ENCODE measurements at places on chromosomes 5 and 9. TPM values are rescaled to one million over a fixed set of nuclear protein-coding genes. Genes with fewer than 3 reads are reported as not detected.

DNA sequence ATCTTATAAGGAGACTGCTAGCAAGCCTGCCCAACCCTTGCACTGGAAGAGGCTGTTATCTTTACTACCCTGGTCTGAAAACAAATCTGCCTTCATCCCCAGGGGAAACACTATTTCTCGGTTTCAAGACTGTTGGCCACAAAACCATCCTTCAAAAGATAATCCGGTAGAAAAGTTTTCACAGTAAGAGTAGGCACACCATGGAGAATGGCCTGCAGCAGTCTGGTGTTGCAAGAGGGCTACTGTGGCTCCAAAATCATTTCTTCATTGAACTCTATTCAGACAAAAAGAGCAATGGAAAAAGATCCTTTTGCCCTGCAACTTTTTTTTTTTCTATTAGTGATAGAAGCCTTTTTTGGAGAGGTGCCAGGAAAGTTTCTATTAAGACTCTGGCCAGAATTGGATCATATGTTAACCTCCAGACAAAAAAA, 163.9 kb downstream of the ARHGEF28 start:
- DNase-seq = no peak
- H3K36me3 ChIP-seq = no peaks in the 10 kb centered on the region
- peaks cover 6% of the 10 kb centered on the region for H3K27me3 ChIP-seq
- no peak overlapping the region for H3K4me3 ChIP-seq

GRCh38 chr5:20033881-20034280, 45.9 kb upstream of the CDH18 start:
- no peak overlapping the region for H3K4me3 ChIP-seq
- DNase-seq = no peak
- H3K36me3 ChIP-seq = no peaks in the 10 kb centered on the region
- H3K4me1 ChIP-seq = no peaks in the 10 kb centered on the region
- no peaks in the 10 kb centered on the region for H3K27me3 ChIP-seq

GRCh38 chr5:27172693-27173092, 134.3 kb upstream of the CDH9 start:
- H3K27ac ChIP-seq = no peak overlapping the region
- H3K4me1 ChIP-seq = no peaks in the 10 kb centered on the region
- H3K36me3 ChIP-seq = no peaks in the 10 kb centered on the region
- DNase-seq = no peak

- H3K36me3 ChIP-seq = no peaks in the 10 kb centered on the region
- no peaks in the 10 kb centered on the region for H3K27me3 ChIP-seq
- H3K27ac ChIP-seq = no peak overlapping the region
- no peak overlapping the region for H3K4me3 ChIP-seq
- no peak for DNase-seq
Measured at GRCh38 chr9:107190061-107190935, 92.8 kb upstream of the RAD23B start.

GRCh38 chr5:76615759-76616158, 7.4 kb downstream of the F2RL2 start:
- DNase-seq = no peak
- no peaks in the 10 kb centered on the region for H3K4me1 ChIP-seq
- H3K27me3 ChIP-seq = no peaks in the 10 kb centered on the region

- H3K4me3 ChIP-seq = no peak overlapping the region
- H3K36me3 ChIP-seq = no peaks in the 10 kb centered on the region
- H3K4me1 ChIP-seq = no peaks in the 10 kb centered on the region
- no peaks in the 10 kb centered on the region for H3K27me3 ChIP-seq
- H3K27ac ChIP-seq = no peak overlapping the region
Measured at GRCh38 chr5:117686926-117687325, 1112.3 kb upstream of the SEMA6A start.

GRCh38 chr5:35924950-35925722, 13.3 kb downstream of the CAPSL start:
- DNase-seq = peak; percentile 82
- peaks cover 1% of the 10 kb centered on the region for H3K36me3 ChIP-seq
- H3K4me3 ChIP-seq = peak overlapping the region; percentile 75
- H3K27ac ChIP-seq = peak overlapping the region; percentile 78
- peaks cover 3% of the 10 kb centered on the region for H3K27me3 ChIP-seq

DNA sequence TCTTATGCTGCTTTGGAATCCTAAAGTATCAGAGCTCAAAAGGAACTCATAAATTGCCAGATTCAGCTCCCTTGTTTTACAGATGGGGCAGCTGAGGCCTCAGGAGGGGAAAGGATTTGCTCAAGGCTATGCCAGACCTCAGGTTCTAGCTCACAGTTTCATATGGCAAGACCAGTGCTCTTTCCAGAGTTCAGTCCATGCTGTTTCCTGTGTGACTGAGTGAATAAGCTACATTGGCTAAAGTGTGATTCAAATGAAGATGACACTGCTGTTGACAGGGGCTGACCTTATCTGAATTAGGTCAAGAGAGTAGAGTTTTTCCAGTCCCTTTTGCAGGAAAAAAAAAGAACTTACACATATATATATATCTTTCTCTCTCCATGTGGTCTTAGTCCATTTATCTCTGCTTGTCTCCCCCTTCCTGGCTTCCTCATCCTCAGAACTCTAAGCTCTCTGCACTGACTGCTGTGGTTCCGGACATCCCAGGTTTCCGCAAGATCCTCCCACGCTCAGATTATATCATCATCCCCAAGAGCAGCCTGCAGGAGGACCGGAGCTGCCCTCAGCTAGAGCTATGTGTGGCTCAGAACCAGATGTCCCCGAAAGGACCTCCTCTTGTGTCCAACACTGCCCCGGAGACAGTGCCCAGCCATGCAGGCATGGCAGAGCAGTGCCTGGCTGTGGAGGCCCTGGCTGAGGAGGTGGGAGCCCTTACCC, 9.3 kb downstream of the HMGXB3 start:
- no peak overlapping the region for H3K4me3 ChIP-seq
- H3K4me1 ChIP-seq = peaks cover 36% of the 10 kb centered on the region
- no peak overlapping the region for H3K27ac ChIP-seq
- H3K36me3 ChIP-seq = peaks cover 70% of the 10 kb centered on the region

DNA sequence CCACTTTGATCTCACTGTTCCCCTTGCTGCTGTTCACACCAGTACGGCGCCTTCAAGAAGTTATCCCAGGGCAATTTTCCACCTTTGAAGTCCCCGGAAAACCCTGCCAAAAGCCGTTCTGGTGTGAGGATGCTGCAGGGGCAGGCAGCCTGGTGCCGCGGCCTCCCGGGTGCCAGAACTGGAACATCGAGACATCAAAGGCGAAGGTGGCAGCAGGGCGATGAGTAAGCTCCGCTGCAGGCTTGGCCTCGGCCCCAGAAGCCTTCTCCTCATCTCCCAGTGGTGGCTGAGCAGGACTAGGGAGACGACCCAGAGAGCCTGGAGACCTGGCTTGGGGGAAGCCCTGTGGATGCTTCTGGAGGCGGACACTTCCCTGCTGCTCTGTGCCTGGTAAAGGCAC, 115.3 kb upstream of the MSX2 start:
- no peaks in the 10 kb centered on the region for H3K4me1 ChIP-seq
- no peaks in the 10 kb centered on the region for H3K36me3 ChIP-seq
- H3K4me3 ChIP-seq = no peak overlapping the region
- DNase-seq = no peak
- H3K27ac ChIP-seq = no peak overlapping the region
- no peaks in the 10 kb centered on the region for H3K27me3 ChIP-seq

- H3K4me3 ChIP-seq = no peak overlapping the region
- H3K4me1 ChIP-seq = no peaks in the 10 kb centered on the region
- H3K27me3 ChIP-seq = peaks cover 20% of the 10 kb centered on the region
- no peak overlapping the region for H3K27ac ChIP-seq
Measured at GRCh38 chr9:88852794-88853193, 138.5 kb upstream of the S1PR3 start.

DNA sequence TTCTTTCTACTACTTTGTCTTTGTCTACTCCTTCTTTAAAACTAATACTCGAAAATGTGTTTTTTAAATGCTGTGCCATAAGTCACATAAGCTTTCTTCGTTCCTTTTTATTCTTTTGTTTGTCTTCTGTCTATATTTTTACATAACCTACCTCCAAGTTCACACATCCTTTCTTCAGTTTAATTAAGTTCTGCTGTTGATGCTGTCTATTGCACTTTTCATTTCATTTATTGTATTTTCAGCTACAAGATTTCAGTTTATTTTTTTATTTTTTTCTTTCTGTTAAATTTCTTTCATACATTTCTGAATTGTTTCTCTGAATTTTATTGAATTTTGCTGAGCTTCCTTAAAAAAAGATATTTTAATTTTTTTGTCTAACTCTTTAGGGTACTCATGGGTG, 878.2 kb downstream of the MAT2B start:
- DNase-seq = no peak
- no peaks in the 10 kb centered on the region for H3K27me3 ChIP-seq
- no peaks in the 10 kb centered on the region for H3K36me3 ChIP-seq

- H3K27ac ChIP-seq = no peak overlapping the region
- H3K4me1 ChIP-seq = peaks cover 4% of the 10 kb centered on the region
- no peak for DNase-seq
- H3K4me3 ChIP-seq = no peak overlapping the region
Measured at GRCh38 chr5:151557951-151558350, 33.2 kb downstream of the FAT2 start.

DNA sequence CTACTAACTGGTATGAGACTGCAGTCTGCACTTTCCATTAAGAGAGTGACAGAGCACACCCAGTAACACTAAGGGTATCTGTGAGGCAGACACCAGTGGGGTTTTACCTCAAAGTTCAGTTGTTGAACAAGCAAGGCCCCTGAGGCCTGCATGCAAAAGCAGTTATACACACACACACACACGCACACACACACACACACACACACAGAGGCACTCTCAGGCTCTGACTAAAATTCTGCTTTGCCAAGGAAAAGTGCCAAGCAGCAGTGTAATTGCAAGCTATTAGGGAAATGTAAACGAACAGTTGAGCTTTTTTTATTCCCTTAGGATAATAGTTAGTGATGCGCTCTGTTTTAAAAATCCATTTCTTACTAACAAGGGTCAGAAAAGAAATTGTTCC, 377.1 kb downstream of the SPOCK1 start:
- H3K36me3 ChIP-seq = no peaks in the 10 kb centered on the region
- no peak for DNase-seq
- no peaks in the 10 kb centered on the region for H3K4me1 ChIP-seq
- H3K27ac ChIP-seq = no peak overlapping the region
- H3K4me3 ChIP-seq = no peak overlapping the region

GRCh38 chr9:81416476-81417298, 272.7 kb downstream of the TLE1 start:
- no peak overlapping the region for H3K4me3 ChIP-seq
- H3K27ac ChIP-seq = no peak overlapping the region
- H3K4me1 ChIP-seq = no peaks in the 10 kb centered on the region
- H3K27me3 ChIP-seq = no peaks in the 10 kb centered on the region

- no peaks in the 10 kb centered on the region for H3K36me3 ChIP-seq
- H3K27me3 ChIP-seq = peaks cover 2% of the 10 kb centered on the region
- DNase-seq = no peak
- H3K27ac ChIP-seq = no peak overlapping the region
- no peak overlapping the region for H3K4me3 ChIP-seq
Measured at GRCh38 chr5:71932655-71933338, 174.5 kb upstream of the MAP1B start.

- no peaks in the 10 kb centered on the region for H3K36me3 ChIP-seq
- H3K4me1 ChIP-seq = peaks cover 8% of the 10 kb centered on the region
- no peak for DNase-seq
- no peak overlapping the region for H3K4me3 ChIP-seq
Measured at GRCh38 chr5:151952238-151952637, 27.6 kb upstream of the GLRA1 start.

Gene SOX30
- 0.29 TPM for total RNA-seq

Gene FOXD4
- total RNA-seq = 0.22 TPM

Gene GRM6
- not detected for total RNA-seq

Gene LMX1B
- total RNA-seq = not detected
